ENCODE measurements at places on chromosomes 5 and 9.

DNA sequence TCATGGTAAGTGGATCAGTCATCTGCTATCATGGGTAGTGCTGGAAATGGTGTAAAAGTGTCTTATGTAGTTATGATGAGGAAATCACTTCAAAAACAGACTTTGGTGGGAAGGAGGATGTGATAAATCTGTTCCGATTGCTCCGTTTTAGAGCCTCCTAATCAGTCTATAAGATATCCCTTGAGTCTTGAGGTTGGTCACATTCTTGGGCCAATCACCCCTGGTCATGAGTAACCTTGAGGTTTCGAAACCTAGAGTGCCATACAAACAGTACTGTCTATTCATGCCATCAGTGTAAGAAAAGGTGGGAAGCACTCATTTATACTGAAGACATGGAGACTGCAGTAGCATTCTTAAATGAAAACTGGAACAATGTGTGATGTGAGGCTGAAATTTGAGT lies 45.8 kb downstream of the LRRTM2 start:
- no peak for DNase-seq

DNA sequence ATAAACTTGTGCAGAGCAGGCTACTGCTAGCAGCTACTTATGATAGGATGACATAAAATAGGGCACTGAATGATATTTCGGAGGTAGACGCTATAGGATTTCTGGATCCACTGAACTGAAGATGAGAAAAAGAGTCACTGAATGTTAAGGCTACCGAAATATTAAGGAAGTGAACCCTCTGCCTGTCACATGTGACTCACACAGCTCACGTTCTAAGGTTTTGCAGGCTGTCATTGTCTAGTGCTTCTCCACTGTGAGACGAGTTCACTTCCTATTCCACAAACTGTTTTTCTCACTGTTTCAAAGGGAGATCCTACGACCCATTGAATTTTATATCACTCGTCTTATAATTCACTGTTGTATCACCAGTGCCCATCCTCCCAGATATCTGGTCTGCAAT lies 100.8 kb downstream of the CTNND2 start:
- no peak for DNase-seq

DNA sequence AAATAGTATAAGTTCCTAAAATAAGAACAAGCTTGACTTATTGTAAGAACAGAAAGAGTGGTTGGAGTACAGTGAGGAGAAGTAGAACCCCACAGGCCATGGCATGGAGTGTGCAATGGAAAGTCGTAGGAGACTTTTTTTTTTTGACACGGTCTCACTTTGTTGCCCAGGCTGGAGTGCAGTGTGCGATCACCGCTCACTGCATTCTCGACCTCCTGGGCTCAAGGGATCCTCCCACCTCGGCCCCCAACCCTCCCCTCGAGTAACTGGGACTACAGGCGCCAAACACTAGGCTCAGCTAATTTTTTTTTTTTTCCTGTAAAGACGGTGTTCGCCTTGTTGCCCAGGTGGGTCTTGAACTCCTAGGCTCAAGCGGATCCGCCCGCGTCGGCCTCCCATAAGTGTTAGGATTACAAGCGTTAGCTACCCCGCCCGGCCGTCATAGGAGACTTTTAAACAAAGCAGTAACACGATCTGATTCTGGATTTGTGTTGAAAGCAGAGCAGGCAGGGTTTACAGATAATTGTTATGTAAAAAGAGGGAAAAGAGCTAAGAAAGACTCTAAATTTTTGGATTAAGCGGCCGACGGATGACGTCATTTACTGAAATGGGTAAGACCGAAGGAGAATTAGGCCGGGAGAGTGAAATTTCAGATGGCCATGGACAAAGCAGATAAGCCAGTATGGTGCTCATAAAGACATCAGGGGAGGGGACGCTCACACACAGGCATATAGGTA lies 752 bp downstream of the TSTD2 start:
- DNase-seq: no peak

DNA sequence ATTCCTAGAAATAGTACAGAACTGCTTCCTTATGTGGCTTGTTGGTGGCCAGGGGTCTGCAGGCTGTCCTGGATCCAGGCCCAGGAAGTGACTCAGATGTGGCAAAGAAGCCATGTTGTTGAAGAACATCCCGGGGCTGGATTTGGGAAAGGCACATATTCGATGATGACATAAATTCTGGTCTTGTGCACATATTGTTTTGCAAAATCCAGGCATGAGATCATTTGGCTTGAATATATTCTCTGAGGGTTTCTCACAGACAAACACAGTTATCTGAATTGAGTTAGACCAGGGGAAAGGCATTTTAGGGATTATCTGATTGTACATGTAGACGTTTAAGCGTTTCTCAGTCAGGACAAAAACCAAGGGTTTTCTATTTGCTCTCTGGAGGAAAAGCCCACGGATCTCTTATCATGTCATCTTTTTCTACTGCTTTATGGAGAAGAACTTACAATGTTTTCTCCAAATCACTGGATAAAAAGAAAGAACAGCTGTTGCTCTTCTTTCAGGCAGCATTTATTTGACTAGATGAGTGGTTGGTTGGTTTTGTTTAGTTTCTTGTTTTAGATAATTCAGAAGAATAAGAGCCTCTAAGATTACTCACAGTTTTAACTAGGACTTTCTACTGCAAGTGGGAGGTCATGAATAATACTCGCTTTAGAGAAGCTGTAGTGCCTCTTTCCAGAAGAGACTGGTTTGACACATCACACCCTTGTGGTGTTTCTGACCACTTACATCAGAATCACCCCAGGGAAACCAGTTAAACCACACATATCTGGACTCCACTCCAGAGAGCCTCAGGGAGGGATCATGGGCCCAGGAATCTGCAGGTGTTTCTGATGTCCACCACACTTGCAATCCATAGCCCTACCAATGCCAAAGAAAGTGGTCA lies 29.5 kb upstream of the LHFPL2 start:
- peak; percentile 97 for DNase-seq

- DNase-seq: no peak
These were observed 49.9 kb upstream of the OTULINL start for GRCh38 chr5:14531668-14532067.

Measured in umbilical cord (tissue), 2 donors.